ENCODE measurements at places on chromosomes 1 and 21.

DNA sequence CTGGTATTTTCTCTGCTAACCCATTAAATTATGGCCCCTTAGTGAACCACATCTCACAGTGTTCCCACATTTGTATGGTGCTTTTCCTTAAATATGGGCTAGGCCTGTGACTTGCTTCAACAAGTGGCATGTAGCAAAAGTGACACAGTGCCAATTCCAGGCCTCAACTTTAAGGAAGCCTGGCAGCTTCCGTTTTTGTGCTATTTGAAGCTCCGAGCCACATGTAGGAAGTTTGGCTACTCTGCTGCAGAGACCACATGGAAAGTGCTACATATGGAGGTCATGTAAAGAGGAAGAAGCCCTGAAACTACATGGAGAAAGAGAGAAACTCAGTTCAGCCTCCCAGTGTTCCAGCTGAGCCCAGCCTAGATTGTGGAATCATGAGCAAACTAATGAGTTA is 28.5 kb upstream of the DR1 start:
- DNase-seq = no peak

GRCh38 chr1:171472183-171472647 is 13.1 kb upstream of the PRRC2C start:
- DNase-seq = no peak

GRCh38 chr1:197252973-197253372 is 15.1 kb upstream of the CRB1 start:
- DNase-seq = no peak

DNA sequence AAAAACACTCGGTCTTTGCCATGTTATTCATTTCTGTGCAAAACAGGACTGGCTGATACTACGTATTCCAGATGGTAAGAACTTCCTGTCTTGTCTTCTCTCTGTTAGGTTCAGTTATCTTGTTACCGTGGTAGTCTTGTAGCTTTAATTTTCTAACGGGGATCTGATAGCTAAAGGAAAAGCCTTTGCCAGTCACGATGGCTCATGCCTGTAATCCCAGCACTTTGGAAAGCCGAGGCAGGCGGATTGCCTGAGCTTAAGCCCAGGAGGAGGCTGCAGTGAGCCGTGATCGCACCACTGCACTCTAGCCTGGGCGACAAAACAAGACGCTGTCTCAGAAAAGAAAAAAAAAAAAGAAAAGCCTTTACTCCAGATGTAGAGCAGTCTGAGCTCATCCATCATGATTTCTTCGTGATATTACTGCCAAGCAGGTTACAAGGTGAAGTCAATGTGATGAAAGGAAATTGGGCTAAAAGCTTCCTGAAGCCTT is 11.1 kb upstream of the MSTO1 start:
- peak; percentile 20 for DNase-seq

DNA sequence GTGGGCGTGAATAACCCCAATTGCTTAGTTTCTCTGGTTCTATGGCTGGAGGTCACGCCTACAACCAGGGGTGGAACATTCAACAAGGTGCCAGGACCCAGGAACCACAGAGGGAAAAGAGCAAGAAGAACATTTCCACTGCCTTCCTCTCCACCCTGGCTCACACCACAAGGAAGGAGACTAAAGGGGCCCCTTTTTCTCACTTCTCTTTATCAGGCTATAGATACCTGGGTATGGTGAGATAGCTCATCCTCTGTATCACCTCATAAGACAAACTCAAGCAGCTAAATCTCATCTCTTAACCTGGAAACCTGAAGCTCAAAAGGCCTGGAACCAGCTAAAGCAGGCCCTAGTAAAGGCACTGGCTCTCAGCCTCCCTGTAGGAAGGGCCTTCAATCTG is 438.8 kb upstream of the OLFM3 start:
- no peak for DNase-seq

DNA sequence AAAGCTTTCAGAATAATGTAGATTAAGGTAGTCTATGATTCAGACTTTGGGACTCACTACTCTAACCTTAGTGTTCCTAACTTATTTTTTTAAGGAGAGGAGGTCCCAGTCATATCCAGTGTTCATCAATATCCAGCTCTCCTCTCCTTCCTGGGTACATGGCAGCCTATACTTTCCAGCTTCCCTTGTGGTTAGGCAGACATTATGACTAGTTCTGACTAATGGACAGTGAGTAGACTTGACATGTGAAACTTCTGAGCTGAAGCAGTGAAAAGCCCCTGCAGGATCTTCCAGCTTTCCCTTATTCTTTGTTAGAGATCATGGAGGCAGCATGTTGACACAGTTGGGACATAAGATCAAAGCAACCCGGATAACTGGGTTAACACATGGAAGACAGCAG is 144.2 kb downstream of the PTPRU start:
- DNase-seq = no peak

GRCh38 chr1:213075725-213076124 is 24.7 kb downstream of the RPS6KC1 start:
- no peak for DNase-seq

GRCh38 chr1:112674986-112675727 is 698 bp downstream of the MOV10 start:
- DNase-seq = no peak

GRCh38 chr1:167752219-167752985 is 30.6 kb downstream of the MPZL1 start:
- DNase-seq = no peak

DNA sequence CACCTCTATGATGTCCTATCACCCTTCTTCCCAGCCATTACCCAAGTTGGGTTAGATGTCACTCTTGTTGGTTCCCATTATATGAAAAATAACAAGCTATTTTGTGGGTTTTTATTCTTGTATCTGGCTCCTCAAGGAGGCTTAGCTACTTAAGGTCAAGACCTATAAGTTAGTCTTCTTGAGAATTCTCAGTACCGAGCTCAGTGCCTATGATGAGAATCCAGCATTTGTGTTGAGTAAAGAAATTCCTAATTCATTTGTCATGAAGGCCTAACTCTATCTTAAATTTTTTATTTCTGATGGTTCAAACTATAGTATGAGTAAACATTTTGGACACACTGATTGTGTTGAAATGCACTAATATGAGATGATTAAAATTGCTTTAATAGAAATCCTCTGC is 15.9 kb downstream of the NUF2 start:
- DNase-seq = no peak

DNA sequence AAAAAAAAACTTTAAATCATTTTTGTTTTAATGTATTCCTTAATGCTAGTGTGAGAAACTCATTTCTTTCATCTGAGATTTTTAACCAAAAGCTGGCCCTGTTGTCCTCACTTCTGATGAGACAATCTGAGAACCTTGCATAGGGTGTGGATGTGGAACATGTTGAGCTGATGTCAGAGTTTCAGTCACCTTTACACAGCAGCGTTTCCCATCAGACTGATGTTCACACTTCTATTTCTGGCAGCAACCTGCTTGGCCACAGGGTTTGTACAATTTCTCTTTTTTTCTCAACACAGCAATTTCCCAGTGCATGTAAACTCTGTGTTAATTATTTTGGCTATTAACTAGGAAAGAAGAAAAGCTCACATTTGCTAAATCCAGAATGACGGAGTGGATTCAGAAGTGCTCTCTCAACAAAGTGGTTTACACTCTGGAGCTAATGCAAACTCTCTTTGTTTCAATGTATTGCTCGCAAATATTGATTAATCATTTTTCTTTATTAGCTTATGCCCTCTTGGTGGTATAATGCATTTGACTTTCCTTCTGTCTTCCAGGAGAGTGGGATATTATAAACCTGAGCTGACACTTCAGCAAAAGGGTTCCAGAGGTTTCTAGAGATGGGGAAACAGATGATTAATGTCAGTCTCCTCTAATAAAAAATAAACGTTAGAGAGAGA is 70.5 kb upstream of the HSPA13 start:
- DNase-seq = no peak

GRCh38 chr1:158496374-158496773 is 24.4 kb downstream of the OR10R2 start:
- DNase-seq = no peak

- DNase-seq = no peak
Measured at GRCh38 chr1:218205721-218206120, 79.4 kb upstream of the RRP15 start.

DNA sequence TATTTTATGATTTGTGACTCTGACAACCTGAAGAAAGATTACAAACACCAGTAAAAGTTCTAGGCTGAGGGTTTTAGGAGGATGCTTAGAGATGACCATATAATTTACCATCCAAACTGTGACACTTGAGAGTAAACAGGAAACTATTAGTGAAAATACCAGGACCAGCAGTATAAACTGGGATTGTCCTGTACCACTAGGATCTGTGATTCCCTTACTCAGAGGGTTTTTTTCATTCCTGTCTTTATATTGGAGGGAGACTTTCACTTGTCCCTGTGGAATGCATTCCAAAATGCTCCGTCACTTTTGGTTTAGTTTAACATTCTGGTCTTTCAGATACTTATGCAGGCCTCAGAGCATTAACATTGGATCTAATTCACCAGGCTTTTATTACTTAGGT is 482.9 kb downstream of the PTBP2 start:
- DNase-seq = no peak

DNA sequence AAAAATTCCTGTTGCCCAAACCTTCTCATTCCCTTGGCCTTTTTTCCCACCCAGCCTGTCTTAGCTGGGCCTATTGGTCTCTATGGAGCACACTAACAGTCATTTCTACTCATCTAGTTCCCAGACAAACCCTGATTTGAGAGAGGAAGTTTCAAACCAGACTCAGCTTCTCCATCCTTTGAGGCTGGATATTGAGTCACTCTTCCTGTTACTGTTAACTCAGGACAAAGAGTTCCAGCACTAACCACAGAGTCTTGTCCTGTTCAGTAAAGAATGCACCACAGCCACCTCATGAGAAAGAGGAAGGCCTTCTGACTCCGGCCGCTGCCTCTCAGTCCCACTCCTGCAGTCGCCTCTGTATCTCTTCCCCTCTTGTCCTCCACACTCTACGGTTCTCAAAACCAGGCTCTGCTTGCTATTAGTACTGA is 137.8 kb downstream of the PTPRC start:
- DNase-seq = peak; percentile 27

DNA sequence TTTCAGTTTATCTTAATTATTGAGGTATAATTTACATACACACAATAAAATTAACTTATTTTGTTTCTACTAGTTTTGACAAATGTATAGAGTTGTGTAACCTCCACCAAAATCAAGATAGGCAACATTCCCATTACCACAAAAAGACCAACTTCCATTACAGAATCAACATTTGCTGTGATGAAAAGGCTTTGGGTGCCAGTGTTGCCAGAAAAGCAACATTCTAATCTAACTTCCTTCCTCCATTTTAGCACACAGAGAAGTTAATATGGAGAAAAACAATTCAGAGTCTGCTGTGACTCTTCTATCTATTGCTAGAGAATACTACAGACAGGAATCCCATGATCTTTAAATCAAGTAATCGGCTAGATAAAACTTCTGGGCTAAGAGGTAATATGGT is 245.3 kb downstream of the RERE start:
- DNase-seq = no peak

DNA sequence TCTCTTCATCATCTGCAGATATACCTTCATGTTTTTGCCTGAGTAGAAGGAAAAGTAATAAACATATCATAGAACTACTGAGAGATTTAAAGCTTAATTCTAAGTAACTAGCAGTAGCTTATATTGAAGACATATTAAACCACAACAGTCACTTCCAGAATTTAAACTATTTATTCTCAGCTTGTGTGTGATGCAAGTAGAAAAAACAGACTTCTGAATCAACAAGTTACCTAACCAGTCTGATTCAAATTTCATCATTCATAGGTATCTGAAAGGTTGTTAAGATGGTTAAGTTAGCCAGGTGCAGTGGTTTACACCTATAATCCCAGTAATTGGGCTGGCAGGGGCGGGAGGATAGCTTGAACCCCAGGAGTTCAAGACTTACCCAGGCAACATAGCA is 41.9 kb downstream of the SPAG17 start:
- no peak for DNase-seq

DNA sequence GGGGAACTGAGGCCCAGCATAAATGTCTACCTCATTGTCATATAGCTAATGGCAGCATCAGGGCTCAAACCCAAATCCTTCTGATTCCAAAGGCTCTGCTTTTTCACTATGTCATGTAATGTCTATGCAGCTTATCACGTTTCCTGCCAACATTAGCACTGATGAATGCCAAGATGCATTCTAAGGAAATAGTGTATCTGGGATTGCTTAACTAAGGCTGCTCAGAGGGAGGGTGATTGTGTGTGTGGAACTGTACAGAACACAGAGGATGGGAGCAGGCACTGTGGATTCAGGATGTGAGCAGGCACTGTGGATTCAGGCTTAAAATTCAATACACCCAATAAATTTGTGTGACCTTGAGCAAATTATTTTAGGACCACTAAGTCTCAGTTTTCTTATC is 456.4 kb upstream of the DEPDC1 start:
- DNase-seq = no peak

DNA sequence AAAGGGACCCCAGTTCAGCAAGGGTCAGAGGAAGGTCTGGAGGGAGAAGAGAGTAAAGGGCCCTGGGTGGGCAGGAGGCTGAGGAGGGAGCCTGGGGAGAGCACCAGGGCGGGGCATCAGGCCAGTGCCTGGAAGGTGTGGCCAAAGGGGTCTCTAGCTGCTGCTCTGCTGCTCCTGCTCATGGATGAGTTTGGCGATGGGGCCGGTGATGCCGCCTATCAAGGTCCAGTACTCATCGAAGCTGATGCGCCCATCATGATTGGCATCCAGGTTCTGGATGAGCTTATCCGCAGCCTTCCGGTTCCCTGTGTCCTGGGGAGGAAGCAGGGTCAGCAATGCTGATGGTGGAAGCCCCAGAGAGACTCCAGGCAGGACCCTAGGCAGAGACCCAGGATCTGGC is 5.6 kb downstream of the S100A16 start:
- no peak for DNase-seq

DNA sequence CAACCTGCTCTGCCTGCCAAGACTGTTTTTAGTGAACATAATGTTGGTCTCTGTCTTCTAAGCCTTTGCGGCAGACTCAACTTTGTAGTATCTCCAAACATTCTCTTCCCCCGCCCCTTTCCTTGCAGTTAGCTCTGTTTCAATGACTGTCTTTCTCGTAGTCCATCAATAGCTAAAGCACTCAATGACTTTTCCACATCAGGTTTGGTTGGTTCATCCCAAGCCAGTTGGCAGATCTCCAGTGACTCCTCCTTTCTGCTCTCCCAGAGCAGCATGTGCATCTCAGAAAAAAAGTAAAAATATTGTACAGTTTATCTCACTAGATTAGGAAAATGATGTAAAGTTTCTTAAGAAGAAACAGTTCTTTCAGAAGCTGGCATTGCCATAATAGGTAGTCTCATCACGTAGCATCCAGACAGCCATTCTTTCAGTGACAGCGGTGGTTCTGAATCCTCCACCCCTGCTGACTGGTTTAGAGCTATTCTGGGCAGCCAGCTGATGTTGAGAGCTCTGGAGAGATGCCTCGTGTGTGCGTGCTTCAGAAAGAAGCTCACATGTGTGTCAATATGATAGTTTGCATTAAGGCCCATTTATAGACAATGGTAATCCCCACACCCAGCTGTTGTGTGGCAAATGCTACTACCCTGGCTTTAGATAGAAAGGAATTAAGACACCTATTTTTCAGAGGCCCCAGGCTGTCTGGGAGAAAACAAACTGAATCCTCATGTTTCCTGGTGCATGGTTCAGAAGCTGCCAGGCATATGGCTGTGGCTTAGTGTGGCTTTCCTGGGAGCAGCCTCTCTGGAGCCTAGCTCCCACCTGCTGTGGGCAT is 53.2 kb downstream of the CNN3 start:
- DNase-seq = peak; percentile 13

- no peak for DNase-seq
Measured at GRCh38 chr1:110588486-110588885, 17.7 kb downstream of the KCNA2 start.

- no peak for DNase-seq
Measured at GRCh38 chr1:6924891-6925290, 139.6 kb downstream of the CAMTA1 start.
